ENCODE measurements at places on chromosomes 4 and X. TPM values are rescaled to one million over a fixed set of nuclear protein-coding genes. Genes with fewer than 3 reads are reported as not detected.

DNA sequence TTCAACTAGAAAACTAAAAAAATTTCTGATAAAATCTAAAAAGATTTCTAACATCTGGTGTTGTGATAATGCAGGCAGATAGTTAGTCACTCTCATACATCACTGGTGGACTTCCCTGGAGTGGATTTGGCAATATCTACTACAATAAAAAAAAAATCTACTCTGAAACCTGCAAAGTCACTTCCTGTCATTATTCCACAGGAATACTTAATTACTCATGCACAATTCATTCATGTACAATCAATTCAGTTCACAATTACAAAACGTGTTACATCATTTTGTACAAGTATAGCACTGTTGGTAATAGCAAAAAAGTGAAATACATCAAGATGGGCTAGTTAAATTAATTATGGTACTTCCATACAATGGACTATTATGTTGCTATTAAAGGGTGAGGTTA is 16.5 kb upstream of the RHOH start:
- peak overlapping the region; percentile 56 for H3K27ac ChIP-seq
- DNase-seq: peak; percentile 92
- H3K27me3 ChIP-seq: no peaks in the 10 kb centered on the region
- peaks cover 22% of the 10 kb centered on the region for H3K4me1 ChIP-seq

DNA sequence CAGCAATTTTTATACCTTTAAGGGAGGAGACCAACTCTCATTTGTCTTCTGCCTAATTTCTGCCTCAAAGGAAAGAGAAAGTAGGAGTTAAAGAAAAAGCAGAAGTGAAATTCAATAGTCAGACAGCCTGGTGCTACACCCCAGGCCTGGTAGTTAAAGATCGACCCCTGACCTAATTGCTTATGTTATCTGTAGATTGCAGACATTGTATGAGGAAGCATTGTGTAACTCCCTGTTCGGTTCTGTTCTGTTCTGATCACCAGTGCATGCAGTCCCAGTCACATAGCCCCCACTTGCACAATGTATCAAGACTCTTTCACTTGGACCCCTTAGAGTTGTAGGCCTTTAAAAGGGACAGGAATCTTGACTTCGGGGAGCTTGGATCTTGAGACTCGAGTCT is 335.9 kb upstream of the AR start:
- H3K27ac ChIP-seq: no peak overlapping the region
- H3K27me3 ChIP-seq: no peaks in the 10 kb centered on the region
- DNase-seq: no peak
- H3K36me3 ChIP-seq: no peaks in the 10 kb centered on the region

NLGN4X gene
- total RNA-seq: under 0.01 TPM

DNA sequence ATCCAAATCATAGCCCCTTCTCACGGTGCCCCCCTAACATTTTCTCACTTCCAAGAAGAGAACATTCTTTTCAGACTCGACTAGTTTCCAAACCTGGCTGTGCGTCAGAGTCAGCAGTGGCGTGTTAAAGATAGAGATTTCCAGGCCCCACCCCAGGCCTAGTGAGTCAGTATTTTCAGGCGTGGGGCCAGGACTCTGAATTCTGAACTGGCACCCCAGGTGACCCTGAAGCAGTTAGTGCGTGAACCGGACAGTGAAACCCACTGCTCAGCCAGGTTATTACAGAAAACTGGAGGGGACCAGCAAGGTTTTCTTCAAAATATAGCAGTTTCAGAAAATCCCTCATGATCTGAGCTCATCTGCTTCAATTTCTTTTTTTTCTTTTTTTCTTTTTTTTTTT is 35.0 kb upstream of the BCOR start:
- H3K4me1 ChIP-seq: peaks cover 16% of the 10 kb centered on the region
- DNase-seq: peak; percentile 89
- 0 out of 2 replicates have a peak overlapping the region, but pooled peaks have one; percentile 32 for H3K4me3 ChIP-seq
- H3K27ac ChIP-seq: peak overlapping the region; percentile 96
- H3K36me3 ChIP-seq: no peaks in the 10 kb centered on the region

DNA sequence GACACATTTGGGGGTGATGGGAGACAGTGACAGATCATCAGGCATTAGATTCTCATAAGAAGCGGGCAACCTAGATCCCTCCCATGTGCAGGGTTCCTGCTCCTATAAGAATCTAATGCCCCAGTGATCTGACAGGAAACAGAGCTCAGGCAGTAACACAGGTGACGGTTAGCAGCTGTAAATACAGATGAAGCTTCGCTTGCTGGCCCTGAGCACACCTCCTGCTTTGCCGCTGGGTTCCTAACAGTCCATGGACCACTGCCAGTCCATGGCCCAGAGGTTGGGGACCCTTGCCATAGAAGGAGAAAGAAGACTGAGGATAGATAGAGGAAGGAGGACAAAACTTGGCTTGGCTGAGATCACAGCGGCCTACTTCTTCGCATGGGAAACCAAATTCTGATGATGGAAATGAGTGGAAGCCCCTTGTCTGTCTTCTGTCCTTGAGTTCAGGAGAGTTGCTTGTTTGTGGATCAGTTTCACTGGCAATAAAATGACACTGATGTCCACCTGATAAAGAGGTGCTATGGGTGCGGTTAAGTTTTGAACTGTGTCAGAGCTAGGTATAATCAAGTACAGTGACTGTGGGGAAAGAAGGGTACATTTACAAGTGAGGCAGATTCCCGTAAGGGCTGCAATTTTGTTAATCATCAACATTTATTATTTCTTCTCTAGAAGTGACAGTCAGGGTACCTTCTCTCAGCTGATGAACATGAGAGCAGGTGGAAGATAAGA is 1.7 kb upstream of the TIFA start:
- H3K4me3 ChIP-seq: no peak overlapping the region
- no peaks in the 10 kb centered on the region for H3K27me3 ChIP-seq
- DNase-seq: no peak
- 0 out of 2 replicates have a peak, but pooled peaks cover 6% of the 10 kb centered on the region for H3K4me1 ChIP-seq
- no peaks in the 10 kb centered on the region for H3K36me3 ChIP-seq
